ENCODE measurements at places on chromosomes 16 and 17.

- no peak for DNase-seq
These were observed 5.9 kb upstream of the ALKBH5 start for GRCh38 chr17:18177722-18178121.

DNA sequence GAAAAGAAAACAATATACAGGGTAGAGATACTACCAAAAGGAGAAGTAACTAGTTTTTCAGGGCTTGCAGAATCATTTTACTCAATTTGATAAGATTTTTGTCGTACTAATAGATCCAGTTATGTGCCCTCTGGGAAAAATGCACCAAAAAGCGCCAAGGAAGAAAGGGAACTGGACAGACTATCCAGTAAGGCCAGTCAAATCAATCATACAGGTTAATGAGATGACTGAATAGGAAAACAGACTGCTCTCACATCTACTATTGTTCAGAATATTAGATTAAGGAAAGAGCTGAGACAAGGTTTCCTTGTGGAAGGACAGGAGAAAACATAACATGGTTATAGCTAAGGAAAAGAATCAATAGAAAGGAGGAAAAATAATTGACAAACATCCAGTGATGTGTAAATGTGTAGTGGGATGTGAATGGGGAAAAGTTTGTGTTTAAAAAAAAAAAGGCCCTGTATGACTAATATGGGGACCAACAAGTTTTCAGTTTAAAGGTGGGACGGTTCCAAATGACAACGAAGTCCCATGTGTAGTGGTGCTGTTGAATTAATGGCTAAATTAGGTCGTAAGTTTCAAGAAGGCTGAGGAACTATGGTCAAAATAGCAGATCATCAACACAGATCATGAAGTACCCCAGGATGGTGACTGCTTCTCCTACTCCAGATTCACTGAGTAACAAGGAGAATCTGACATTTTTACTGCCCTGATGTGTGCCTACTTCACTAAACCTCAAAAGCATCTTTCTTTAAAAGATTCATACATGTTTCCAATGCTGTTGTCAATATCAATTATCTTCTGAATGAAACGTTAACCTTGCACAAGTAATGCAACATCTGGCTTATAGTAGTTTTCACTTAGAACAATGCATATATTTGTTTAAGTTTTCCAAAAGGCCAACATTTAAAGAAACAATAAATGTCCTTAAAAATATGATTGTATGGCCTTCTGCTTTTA lies 40.7 kb downstream of the BRIP1 start:
- DNase-seq: no peak

- DNase-seq: no peak
These were observed 58.0 kb upstream of the TEKT3 start for GRCh38 chr17:15399443-15399842.

DNA sequence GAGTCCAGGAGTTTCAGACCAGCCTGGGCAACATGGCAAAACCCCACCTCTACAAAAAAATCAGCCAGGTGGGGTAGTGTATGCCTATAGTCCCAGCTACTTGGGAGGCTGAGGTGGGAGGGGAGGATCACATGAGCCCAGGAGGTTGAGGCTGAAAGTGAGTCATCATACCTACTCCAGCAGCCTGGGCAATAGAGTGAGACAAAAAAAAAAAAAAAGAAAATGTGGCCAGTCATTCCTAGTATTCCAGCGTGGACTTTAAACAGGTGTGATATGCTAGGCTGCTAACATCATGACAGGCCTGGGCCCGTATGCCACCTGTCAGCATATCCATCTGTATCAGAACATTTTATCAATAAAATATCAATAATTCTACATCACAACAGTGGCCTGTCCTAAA lies 143.3 kb downstream of the AATF start:
- no peak for DNase-seq

DNA sequence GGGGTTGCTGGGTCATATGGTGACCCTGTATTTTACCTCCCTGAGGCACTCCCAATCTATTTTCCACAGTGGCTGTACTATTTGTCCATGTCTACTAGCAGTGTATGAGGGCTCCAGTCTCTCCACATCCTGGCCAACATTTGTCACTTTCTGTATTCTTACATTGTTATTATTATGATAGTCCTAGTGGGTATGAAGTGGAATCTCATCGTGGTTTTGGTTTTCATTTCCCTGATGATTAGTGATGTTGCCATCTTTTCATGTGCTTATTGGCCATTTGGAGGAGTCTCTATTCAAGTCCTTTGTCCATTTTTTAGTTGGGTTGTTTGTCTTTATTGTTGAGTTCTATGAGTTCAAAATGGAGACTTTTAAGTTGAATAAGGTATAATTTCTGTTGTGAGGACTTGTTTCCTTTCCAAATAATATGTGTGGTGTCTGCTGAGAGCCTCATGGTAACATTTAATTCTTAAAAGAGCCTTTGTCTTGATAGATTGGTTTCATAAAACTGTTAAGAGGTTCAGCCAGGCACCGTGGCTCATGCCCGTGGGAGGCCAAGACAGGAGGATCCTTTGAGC lies 108.2 kb downstream of the RPTOR start:
- no peak for DNase-seq

GRCh38 chr17:7444682-7445618 lies at the start of gene CHRNB1:
CHRNB1 (plus strand) TSS chr17:7445061; CDS start chr17:7445128, 67 bp downstream.
- no peak for DNase-seq

GRCh38 chr17:28725166-28725659 lies 820 bp downstream of the TLCD1 start:
- DNase-seq: peak; percentile 79

- peak; percentile 10 for DNase-seq
These were observed 734 bp downstream of the ARHGDIG start for GRCh38 chr16:280991-281659.

- peak; percentile 39 for DNase-seq
These were observed 13.7 kb downstream of the ALOX12B start for GRCh38 chr17:8073627-8074484.

DNA sequence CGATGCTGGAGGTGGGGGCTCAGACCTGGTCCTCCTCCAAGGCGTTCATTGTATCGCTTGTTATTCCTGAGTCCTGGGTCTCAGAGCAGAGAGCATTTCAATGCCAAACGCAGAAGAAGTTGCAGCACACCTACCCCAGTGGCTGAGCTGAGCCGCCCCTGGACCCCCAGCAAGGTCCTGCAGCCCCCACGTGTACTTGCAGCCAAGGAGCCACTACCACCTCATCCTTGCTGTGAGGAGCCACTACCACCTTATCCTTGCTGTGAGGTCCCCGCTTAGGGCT lies 13.5 kb downstream of the PLLP start:
- no peak for DNase-seq

GRCh38 chr17:75250009-75250471 lies 11.4 kb downstream of the GGA3 start:
- DNase-seq: no peak
